ENCODE measurements at places on chromosomes 3 and 15. TPM values are rescaled to one million over a fixed set of nuclear protein-coding genes. Genes with fewer than 3 reads are reported as not detected.

- DNase-seq, result no peak
These were observed 141.5 kb downstream of the RORA start for GRCh38 chr15:61087573-61087972.

DNA sequence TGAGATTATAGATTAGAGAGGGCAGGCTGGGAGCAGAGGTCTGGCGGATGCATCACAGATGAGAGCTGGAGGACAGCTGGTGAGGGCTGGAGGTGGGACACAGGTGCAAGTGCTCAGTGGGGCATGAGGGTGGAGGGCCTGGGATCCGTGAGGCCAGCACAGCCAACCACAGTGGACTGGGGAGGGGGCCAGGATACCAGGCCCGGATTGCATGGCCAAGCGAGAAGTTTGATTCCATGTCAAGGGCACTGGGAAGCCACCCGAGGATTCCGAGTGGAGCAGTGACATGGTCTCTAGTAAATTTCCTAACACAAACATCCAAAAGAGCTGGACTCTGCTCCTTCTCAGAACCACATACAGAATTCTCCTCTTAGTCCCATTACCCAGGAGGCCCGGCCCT lies 44.0 kb upstream of the SLC41A3 start:
- DNase-seq, result no peak

The CCNDBP1 gene
- 46.1 TPM for total RNA-seq

- DNase-seq, result peak; percentile 60
These were observed 41.9 kb downstream of the CCDC12 start for GRCh38 chr3:46934498-46935167.
